ENCODE measurements at places on chromosomes 4 and X.
A peak's percentile ranks its signal among the peaks of the same experiment; 100 is the strongest.

DNA sequence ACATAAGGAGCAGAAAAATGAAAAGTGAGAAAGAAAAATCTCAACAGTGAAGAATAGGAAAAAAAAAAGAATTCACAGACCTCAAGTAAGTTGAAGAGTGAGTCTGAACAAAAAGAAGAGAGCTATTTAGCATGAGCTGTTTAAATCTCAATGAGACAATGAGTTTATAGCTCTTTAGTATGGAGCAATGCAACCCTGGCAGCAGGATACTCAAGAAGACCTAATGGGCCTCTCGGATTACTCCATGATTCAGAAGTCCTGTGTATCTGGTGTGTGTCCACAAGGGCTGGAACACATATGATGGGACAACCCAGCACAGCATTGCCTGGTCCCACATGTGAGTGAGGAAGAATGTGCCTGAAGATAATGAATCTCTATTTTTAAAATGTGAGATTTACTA is 563.1 kb upstream of the INTU start:
- DNase-seq, result no peak

DNA sequence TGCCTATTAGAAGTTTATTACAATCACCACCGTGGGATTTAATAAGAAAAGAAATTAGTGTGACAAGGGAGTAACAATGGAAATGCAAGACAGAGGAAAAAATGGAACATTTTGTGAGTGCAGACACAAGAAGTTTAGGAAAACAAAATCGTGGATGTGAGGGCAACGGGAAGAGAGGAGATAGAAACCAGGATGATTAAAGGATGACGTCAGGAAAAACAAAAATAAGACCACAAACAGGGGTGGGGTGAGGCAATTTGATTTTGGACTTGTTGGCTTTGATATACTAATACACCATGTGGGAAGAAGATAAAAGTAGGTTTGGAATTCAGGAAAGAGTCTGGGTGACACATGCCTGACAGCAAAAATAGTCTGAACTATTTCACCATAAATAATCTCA is 38.2 kb upstream of the GPM6A start:
- no peak for DNase-seq

DNA sequence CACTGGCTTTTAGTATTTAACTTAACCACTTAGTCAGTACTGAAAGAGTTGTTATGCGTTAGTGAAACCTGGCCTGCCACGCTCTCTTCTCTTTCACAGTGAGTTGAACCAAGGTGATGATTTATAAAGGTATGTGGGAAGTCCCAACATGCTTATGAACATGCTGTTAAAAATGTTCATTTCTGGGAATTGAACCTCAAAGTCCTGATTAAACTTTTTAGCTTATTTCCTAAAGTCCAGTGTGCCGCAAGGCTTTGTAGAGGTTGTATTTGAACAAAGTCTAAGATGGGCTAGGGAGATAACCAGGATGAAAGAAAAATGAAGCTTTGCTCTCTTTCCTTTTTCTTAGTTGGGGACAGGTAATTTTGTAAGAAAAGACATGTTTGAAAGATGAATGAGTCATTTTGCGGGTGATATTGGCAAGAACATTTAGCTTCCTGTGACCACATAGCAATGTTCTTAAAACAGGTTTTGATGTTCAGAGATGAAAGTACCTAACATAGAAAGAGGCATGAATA is 270.3 kb downstream of the DTHD1 start:
- DNase-seq, result peak; percentile 43

DNA sequence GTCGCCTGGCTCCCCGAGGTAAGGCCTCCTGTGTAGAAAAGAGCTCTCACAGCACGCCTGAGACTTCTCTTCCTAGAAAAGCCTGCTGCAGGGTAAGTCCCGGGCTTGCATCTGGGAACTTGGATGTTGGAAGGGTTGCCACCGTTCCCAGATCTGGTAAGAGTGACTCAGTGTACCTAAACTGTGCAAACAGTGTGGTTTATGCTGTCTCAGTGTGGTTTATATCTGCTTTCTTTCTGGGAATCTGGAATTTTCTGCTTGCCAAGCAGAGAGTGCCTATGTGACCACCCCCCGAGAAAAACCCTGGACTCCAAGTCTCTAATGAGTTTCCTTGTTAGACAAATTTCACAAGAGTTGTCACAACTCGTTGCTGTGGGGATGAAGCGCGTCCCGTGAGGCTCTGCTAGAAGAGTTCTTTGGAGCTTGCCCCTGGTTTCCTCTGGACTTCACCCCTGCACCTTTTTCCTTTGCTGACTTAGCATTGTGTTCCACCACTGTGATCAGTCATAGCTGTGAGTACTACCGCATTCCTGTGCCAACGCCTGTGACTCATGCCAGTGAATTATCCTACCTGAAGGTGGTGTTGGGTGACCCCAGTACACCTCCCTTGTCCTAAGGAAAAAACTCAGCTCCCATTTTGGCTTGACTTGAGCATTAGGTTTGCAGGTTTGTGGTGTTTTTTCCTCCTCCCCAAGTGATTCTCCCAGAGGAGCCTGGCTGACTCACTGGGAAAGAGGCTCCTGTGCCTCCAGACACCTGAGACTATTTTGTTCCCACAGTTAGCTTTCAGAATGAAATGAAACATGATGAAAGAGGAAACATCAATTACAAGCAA is 14.5 kb downstream of the SLC2A9 start:
- DNase-seq, result peak; percentile 26
